ENCODE measurements at places on chromosomes 2 and 18.

DNA sequence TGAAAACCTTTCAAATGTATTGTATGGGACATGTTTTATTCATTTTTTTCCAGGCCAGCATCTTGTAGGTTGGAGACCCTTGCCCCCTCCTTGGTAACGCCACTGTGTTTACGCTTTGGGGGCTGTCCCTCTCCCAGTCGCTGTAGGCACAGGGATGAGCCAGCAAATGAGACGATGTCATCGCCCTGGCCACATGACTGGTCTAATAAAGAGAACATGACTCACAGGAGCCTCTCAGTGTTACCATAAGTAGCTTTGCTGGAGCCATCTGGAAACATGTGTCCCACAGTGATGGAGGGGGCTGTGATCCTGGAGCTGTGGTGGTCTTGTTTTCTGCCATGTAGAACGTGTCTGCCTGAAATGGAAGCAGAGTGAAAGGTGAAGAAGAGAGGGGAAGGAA is 78.9 kb downstream of the CD8B2 start:
- DNase-seq, result peak; percentile 57

DNA sequence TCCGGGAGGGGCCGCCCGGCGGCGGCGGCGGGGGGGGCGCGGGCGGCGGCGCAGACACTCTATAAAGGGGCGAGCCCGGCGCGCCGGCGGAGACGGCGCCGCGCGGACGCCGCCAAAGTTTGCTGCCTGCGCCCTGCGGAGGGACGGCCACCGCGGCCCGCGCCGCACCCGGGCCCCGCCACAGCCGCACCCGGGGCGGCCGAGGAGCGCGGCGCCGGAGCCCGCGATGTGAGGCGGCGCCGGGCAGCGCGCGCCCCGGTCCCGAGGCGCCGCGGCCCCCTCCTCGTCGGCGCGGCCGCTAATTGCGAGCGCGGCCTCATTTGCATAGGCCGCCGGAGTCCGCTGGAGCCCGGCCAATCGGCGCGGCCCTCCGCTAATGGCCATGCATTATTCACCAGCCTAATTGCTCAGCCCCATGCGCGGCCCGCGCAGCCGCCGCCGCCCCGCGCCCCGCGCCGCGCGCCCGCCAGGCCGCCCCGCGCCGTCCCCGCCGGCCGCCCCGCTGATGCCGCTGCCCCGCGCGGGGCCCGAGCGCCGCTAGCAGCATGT is at the start of gene SALL3:
Gene SALL3 (plus strand): TSS at position 89 of the 549 bp plus-strand sequence. CDS start 457 bp downstream, at position 546.
- DNase-seq, result no peak

- DNase-seq, result no peak
Measured at GRCh38 chr2:237235383-237236095, 149.8 kb downstream of the COPS8 start.

DNA sequence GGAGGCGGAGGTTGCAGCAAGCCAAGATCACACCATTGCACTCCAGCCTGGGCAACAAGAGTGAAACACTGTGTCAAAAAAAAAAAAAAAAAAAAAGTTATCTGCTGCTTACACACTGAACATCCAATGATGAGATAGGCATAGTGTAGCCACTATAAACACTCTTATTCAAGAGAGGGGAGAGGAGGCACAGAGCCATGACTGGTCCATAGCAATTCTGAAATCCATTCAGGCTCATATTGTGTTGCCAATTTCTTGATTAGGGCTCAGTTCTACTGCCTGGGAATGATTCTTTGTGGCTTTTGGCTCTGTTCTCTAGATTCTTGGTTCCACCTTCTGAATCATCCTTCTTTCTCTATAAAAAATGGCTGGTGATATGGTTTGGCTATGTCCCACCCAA is 136.1 kb downstream of the ZFP36L2 start:
- no peak for DNase-seq

DNA sequence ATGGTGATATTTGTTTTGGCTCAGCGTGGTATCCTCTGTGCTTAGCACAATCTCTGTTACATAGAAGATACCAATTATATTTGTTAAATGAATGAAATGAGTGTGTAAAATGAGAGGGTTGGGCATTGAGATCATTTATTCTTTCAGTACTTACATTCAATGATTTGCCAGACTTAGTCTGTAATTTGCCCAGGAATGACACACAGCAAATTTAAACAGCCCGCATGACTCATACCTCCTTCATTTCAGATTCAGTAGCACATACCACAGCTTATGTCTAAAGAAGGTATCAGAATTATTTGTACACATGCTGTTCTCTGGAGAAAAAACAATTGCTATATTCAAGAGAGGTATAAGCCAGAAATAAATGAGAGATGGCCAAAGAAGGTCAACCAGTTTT is 37.0 kb downstream of the KLHL14 start:
- no peak for DNase-seq

DNA sequence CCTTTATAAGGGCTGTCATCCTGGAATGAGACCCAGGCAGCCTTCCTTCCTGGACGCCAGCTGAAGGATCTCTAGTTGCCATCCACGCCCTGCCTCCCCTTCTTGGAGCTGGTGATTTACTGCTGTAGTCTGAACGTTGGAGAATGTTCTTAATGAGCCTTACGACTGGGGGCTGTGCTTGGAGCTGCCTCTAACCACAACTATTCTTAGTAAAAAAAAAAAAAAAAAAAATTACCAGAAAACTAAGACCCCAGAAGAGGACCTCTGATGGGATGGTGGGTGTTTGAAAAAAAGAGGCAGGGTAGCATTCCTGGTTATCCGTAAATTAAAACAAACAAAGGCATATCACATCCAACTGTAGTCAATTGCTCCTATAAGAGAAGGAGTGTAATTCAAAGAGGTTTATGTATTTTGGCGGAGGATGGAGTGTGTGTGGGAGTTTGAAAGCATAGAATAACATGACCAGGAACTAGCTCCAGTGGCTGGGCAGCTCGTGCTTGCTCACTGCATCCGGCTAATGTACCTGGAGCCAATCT is 105.4 kb downstream of the QPCT start:
- DNase-seq, result no peak

GRCh38 chr2:8592736-8593135 is 89.1 kb upstream of the ID2 start:
- no peak for DNase-seq

DNA sequence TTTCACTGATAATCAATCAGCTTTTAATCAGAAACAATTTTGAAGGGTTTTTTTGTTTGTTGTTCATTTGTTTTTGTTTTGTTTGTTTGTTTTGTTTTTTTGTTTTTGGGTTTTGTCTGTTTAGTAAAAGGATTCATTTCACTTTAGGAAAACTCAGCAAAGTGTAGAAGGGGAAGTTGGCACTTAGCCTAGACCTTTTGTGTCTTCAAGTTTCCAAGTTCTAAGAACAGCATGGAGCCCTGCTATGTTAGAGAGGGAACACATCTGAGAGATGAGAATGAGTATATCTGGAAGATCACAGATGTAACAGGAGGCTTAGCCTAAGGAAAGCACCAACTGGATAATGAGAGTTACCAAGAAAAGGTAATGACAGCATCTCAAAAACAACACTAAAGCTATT is 501.5 kb downstream of the ERBB4 start:
- DNase-seq, result no peak

- no peak for DNase-seq
Measured at GRCh38 chr2:178498137-178498536, 17.9 kb downstream of the PLEKHA3 start.

GRCh38 chr18:31598021-31598805 is 6.5 kb downstream of the TTR start:
- no peak for DNase-seq

GRCh38 chr2:46413111-46413510 is 66.3 kb upstream of the TMEM247 start:
- no peak for DNase-seq

DNA sequence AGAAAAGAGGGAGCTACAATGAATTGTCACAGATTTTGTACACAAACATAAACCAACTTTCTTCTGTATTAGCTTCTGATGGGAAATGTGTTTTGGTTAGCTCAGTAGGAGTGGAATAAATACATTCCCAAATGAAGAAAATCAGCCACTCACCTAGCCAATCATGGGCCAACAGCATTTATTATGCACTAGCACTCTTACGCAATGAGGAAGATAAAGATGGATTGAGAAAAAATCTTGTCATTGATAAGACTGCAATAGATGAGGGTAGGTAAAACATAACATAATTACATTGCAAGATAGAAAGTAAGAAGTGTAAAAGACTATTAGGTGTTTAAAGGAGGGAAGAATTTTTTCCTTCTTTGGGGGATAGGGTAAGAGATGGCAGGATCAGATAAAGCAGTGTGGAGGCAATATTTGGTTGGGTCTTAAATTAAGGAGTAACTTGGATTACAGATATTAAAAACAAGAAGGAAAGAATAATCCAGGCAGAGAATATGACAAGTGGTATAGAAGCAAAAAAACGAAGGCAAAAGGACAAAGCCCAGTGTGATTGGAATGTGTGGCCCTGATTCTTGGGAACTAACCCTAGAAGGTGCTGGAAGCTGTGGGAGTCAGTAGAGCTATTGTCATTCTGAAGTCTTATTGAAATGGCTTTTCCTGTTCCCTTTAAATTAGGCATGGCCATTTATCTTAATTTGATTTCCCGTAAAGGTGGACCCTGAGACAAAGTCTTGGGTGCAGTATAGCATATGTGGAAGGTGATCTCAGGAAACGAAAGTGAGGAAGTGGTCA is 208.4 kb upstream of the MEX3C start:
- DNase-seq, result no peak

DNA sequence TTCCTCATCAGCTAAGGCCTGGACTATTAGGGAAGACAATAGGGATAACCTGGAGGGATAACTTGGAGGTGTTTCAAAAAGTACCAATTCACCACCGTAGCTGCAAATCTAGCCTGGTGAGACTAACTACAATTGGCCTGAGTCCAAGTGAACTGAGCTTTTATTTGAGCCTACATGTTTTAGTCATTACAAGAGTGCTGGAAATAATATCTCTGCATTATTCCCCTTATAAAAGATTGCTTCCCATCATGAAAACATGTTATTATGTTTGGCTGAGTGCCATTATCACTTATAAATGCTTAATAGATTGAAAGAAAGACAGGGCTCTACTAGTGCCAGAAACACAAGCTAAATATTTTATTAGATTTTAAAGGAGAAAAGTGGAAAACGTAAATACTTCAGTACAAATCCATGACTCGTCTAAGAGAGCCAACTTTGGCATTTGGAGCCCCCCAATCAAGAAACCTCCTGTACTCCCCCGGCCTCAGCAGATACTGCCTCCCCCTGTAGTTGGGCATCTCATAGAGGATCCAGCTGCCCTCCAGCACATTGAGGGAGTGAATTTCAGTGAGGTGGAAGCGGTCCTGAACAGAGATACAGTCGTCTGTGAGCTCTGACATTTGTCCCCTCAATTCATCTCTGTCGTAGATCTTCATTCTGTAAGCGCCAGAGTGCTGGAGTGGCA is 3.6 kb downstream of the CRYGB start:
- DNase-seq, result no peak

DNA sequence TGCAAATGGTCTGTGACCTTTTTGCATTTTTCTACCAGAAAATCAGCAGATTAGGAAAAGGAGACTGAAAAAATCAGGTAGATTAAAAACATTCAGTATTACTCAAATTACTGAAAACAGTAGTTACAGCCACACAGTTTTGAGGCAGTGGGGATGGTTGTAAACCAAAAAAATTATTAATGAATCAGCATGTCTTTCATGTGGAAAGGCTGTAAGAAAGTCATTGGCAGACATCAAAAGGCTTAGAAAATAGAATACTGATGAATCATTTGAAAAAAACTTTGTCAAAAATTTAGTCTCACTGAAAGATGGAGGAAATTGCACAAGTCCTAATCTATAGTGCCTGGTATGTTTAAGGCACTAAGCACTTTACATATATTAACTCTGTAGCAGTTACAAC is 133.9 kb upstream of the GCFC2 start:
- DNase-seq, result no peak

- DNase-seq, result no peak
Measured at GRCh38 chr2:168311261-168311910, 64.0 kb upstream of the STK39 start.

GRCh38 chr2:170298115-170298514 is 120.2 kb downstream of the MYO3B start:
- no peak for DNase-seq

- no peak for DNase-seq
Measured at GRCh38 chr2:179606141-179606540, 255.3 kb downstream of the ZNF385B start.

GRCh38 chr18:58990720-58991119 is 126.0 kb downstream of the ZNF532 start:
- DNase-seq, result no peak

GRCh38 chr2:99660616-99661406 is 171.0 kb upstream of the REV1 start:
- DNase-seq, result no peak

GRCh38 chr2:85861180-85861579 is 27.6 kb downstream of the ST3GAL5 start:
- DNase-seq, result no peak

GRCh38 chr18:10784596-10785202 is 258.9 kb downstream of the NAPG start:
- DNase-seq, result no peak

DNA sequence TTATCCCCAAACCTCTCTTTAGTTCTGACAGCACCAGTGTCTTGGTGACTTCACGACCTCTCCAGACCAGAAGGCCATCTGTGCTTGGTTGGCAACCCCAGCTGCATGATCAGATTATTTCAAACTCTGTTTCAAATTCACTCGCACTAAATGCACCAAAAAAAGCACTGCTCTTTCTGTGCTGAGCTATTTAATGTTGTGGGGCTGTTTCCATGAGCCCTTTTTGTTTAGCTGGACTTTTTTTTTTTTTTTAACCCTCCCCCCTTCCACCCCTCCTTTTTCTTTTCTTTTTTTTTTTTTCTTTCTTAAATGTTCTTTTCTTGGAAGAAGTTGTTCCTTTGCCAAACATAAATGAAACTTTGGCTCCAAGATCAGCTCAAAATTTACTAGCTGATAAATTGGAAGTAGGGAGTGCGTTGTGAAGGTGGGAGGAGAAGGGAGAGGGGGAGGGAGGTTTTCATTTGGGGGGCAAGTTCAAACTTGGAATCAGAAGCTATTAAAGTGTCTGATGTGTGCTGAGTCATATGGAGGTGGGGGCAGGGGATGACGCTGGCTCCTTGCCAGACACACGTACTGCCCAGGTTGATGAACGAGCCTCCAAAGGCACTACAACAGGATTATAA is 543.0 kb upstream of the TNP1 start:
- DNase-seq, result no peak

DNA sequence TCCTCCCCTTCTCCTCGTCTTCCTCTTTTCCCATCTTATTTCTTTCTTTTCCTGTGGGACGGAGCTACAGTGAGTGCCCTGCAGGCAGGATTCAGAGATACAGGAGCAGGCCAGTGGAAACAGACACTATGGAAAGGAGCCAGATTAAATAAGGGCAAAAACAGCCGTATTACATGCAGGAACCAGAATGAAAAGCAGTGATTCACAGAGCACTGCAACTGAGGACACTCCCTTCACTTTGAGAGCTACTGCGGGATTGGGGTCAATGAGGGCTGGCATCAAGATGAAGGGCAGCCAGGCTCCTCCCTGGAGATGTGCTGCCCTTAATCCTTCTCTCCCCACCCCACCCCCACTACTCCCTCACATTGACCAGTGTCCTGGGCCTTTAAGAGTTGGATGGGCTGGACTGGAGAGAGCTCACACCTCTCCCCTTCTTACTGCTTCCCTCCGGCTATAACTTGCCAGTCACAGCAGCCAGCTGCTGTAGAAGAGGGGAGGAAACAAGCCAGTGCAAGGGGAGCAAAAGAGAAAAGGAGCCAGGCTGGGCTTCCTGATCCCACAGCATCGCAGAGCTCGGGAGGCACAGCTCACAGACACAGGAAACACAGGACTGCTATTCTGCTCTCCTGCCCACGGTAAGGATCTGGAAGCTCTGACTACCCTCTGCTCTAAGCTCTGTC is at the start of gene PLCD4:
Gene PLCD4 (plus strand): TSS at position 464 of the 680 bp plus-strand sequence. CDS start 7,841 bp downstream, outside the sequence.
- no peak for DNase-seq
